ENCODE measurements at places on chromosomes 5 and 9. TPM values are rescaled to one million over a fixed set of nuclear protein-coding genes. Genes with fewer than 3 reads are reported as not detected.

The PCDHGA4 gene
- total RNA-seq, result 16.9 TPM

The SLC24A2 gene
- total RNA-seq, result not detected

The GFPT2 gene
- 12.2 TPM for total RNA-seq

The BRINP1 gene
- total RNA-seq, result 8.9 TPM

The IL13 gene
- not detected for total RNA-seq

The NEK6 gene
- 83.1 TPM for total RNA-seq

The SMIM27 gene
- 2.9 TPM for total RNA-seq

The ITK gene
- total RNA-seq, result not detected

The RPP25L gene
- total RNA-seq, result 15.1 TPM

The SOX30 gene
- not detected for total RNA-seq

The PCDHGA10 gene
- total RNA-seq, result 8.3 TPM

The SLIT3 gene
- total RNA-seq, result 69.2 TPM

The GRXCR2 gene
- total RNA-seq, result not detected

The TLE1 gene
- total RNA-seq, result 34.3 TPM

The WWC1 gene
- 0.99 TPM for total RNA-seq

The BHMT gene
- not detected for total RNA-seq

The IFNA2 gene
- not detected for total RNA-seq

The OR2K2 gene
- not detected for total RNA-seq

The PTGR1 gene
- 67.4 TPM for total RNA-seq

The IL7R gene
- 9.8 TPM for total RNA-seq

The CATSPER3 gene
- 0.10 TPM for total RNA-seq

The TAF11L5 gene
- total RNA-seq, result not detected

The CXCL14 gene
- total RNA-seq, result 0.26 TPM

The EPB41L4A gene
- 7.3 TPM for total RNA-seq

The SNCB gene
- not detected for total RNA-seq

The SMC2 gene
- total RNA-seq, result 14.5 TPM

The BAAT gene
- total RNA-seq, result 0.07 TPM

The WNK2 gene
- not detected for total RNA-seq

The OR2Y1 gene
- total RNA-seq, result not detected

The CD274 gene
- total RNA-seq, result 4.8 TPM

The TOR4A gene
- total RNA-seq, result 19.7 TPM

The SLC34A1 gene
- not detected for total RNA-seq

The FAM151B gene
- 7.4 TPM for total RNA-seq

The C9orf153 gene
- 0.98 TPM for total RNA-seq

The MRPL36 gene
- 42.7 TPM for total RNA-seq

The PDZD2 gene
- total RNA-seq, result 0.46 TPM

Measured in smooth muscle cell of the pulmonary artery (primary cell).